ENCODE measurements at places on chromosomes 7 and 10.

GRCh38 chr10:87036623-87037022 is 16.5 kb downstream of the FAM25A start:
- no peak for DNase-seq

DNA sequence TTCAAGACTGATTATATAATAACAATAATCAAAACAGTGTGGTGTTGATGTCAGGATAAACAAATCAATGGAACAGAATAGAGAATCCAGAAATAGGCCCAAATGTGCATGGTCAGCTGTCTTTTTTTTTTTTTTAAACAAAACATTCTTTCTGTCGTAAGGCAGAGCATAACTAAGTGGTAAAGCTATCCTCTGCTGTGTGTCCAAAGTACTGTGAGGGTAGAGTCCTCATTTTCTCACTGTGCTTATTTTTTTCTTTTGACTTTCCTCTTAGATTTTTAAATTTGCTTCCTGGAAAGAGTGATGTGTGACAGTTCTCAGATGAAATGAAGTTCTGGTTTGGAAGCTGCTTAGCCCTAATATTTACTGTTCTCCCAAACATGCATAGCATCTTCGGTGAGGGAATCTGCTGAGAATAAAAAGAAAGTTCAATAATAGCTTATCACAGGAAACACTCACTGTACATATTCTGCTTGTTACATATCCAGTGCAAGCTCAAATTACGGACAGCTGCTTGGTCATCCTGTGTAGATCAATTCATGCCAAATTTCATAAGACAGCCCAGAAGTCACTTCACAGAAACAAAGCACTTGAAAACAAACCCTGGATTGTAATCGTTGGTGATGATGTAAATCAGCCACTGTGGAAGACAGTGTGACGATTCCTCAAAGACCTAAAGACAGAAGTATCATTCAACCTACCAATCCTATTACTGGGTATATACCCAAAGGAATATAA is 423.9 kb downstream of the NEBL start:
- DNase-seq = no peak

GRCh38 chr10:80172896-80173295 is 32.4 kb downstream of the ANXA11 start:
- DNase-seq = no peak

DNA sequence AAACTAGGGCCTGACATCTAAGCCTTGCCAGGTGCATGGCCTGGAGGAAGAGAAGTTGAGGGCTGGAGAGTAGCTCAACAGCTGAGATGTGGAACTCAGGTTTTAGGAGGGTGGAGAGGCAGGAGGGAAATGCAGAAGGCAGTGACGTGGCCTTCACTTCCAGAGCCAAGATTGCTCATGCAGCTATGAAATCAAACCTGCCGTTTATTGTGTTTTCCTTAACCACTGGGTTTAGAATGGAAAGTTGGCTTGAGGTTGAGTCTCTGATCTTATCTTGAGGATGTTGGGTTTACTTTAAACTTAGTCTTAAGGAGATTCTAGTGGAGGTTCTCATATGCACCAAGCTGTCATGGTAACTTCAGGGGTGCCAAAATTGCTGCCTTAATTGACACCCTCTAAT is 178.6 kb downstream of the SORCS3 start:
- no peak for DNase-seq

DNA sequence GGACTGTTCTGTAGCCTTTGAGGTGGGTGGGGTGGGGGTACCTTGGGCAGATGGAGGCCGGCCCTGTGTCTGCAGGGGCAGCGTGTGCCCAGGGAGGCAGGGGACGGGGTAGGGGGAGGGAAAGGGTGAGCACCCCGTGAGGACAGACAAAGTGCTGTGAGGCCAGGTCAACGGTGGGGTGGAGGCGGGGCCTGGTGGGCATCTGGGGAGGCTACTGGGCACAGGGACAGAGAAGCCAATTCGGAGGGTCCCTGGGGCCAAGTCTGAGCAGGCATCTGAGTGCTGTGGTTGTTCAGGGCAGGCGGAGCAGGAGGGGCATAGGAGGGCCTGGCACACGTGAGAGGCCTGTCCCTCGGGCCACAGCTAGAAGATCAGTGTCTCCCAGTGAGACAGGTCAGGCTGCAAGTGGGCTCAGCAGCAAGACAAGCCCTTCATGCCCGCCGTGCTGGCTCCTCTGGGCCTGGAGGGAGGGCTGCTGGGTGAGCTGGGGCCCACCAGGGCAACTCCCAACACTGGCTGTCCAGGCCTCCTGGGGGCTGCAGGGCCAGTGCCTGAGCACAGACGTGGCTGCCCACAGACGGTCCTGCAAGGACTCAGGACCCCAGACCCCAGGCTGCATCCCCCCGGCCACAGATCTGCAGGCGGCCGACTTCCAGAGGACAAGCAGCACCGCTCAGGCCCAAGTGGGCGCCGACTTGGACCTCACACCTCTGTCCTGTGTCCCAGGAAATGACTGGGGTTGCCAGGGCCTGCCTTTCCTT is 26.4 kb upstream of the KNDC1 start:
- no peak for DNase-seq

- no peak for DNase-seq
These were observed 71.7 kb downstream of the CALD1 start for GRCh38 chr7:134851141-134851540.

- DNase-seq = no peak
These were observed 8.0 kb downstream of the COA1 start for GRCh38 chr7:43721193-43721806.

GRCh38 chr10:23197416-23197861 is 5.3 kb downstream of the PTF1A start:
- DNase-seq = no peak

DNA sequence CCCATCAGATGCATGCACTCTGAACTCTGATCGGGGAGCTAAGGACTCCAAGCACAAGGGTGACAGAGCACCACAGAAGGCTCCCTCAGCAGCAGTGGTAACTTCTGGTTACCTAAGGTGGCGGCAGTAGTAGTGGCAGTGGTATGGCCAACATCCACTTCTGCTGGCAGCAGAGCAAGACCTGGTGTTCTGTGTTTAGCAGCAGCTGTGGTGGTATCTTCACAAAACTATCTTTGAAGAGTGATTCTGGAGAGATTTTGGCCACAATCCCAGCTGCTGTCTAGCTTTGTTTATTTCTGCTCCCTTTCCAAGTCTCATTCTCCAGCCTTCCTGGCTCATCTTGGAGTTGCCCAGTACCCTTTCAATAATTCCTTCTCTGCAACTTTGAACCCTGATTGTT is 102.4 kb upstream of the LRGUK start:
- no peak for DNase-seq

DNA sequence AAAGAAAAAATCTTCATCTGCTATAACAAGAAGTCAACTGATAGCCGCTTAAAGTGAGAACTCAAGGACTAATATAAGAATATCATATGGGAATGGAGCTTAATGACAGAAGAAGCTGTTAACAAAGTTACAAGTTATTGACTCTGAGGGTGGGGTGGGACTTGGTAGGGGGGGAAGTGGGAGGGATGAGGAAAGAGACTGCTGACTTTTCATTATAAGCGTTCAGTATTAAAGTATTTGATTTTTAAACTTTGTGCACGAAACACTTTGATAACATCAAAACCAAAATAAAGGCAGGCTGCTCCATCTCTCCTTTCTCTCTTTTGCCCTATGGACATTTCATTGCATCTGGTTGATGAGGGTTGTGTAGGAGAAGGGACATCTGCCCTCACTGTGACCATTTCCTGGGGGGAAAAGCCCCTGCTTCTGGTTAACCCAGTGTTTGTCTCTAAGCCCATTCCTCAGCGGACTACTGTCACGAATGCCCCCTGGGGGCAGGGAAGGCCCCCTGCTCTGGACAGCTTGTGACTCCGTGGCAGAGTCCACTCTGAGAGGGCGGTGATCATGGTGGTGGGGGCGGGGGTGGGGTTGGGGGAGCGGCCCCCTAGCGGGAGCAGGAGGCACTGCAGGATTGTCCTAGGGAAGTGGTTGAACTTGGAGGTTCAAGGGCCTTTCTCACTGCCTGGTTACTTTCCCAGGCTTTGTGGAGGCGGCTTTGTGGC is 17.4 kb downstream of the SLC13A4 start:
- DNase-seq = peak; percentile 47

DNA sequence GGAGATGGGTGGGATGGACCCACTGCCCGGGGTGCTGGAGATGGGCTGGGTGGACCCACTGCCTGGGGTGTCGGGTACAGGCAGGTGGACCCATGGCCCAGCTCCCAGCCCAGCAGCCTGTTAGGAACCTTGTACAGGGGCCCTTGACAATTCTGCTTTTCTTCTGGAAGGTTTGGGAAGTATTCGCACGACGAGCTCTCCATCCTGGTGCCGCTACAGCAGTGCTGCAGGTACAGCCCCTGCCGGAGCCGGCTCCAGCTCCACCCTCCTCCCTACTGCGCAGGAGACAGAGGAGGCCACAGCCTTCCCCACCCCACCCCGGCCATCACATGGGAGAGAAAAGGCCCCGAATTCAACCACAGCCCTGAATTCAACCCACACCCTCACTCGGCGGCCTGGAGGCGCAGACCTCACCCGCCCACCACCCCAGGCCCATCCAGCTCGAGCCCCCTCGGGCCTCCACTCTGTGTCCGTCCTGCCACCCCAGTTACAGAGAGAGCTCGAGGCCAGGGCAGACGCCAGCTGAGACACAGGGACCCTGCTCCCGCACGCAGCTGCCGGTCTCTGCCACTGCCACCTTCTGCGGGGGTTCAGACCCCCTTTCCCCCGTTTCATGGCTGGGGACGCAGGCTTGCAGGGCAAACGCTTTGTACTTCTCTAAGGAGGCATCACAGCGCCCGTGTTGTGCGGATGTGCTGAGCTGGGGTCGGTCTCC is 31.3 kb upstream of the FOXL3 start:
- no peak for DNase-seq

GRCh38 chr7:119281181-119281846 is 991.7 kb upstream of the KCND2 start:
- DNase-seq = no peak

DNA sequence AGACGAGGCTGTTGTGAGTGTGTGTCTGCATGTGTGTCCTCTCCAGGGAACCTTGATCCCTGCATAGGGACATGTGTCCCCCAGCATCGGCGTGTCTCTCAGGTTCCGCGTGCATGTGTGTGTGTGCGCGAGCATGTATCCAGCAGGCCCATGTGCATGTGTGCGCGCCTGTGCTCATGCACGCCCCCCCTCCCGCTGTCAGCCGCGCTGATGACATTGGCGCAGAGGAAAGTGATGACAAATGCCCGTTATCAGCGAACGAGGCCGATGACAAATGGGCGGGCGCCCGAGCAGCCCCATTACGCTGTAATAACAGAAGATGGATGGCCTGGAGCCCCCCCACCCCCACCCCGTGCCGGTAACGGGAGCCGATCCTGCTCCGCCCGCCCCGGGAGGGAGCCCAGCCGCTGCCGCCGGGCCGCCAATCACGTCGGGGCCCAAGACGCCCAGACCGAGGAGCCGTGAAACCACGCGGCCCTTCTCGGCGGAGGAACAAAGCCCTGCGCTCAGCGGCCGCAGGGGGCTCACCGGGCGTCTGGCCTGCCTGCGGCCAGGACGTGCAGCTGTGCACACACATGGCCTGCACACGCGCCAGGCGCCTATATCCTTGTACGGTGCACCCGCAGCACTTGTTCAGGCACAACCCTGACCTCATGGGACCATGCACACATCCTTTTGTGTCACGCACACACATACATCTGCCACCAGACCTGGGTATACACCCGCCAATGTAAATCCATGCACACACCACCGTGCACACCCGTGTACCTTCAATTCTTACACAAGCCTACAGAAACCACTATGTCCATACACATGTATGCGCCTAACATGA is 21.5 kb downstream of the POLL start:
- no peak for DNase-seq

DNA sequence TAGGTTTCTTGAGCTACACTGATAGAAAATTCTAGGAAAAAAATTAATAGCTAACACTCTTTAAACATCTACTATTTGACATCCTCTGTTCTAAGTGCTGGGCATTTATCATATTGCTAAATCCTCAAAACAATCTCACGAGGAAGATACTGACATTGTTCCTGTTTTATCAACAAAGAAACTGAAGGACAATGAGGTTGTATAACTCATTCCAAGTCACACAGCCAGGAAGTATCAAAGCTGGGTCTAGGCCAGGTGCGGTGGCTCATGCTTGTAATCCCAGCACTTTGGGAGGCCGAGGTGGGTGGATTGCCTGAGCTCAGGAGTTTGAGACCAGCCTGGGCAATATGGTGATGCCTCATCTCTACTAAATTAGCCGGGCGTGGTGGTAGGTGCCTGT is 51.6 kb upstream of the IL6 start:
- DNase-seq = no peak

GRCh38 chr7:139382439-139382838 is 22.7 kb downstream of the LUC7L2 start:
- DNase-seq = no peak

DNA sequence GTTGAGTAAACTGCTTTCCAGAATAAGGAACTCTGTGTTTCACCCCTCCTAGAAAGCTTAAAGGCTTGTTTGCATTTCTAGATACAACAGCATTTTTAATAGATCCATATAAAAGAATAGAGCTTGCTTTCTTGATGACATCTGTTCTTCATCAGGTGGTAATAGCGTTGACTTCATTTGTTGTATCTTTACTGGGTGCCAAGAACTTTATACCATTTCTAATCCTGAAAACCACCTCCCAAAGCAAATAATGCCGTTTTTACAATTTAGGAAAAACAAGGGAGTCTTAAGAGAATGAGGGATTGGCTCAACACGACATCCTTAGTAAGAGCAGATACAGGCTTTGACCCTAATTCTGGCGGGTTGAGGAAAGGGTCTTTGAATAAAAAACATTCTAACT is 993.4 kb downstream of the TYW1 start:
- no peak for DNase-seq

DNA sequence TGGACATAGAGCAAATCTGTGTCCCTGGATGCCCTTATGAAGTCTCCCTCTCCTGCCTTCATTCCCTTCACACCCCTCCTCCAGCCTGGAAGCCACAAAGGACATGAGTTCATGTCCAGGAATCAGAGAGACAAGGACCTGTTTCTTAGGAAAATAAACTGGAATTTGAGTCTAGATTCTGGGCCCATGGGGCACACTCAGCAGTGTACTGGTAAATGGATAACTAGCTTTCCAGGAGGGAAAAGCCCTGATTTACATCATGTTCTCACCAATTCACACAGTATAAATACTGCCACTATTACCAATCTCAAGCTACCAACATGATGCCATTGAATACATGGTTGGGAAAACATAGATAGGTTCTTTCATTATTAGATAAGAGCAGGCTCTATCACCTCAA is 9.9 kb downstream of the FAM237B start:
- DNase-seq = no peak

DNA sequence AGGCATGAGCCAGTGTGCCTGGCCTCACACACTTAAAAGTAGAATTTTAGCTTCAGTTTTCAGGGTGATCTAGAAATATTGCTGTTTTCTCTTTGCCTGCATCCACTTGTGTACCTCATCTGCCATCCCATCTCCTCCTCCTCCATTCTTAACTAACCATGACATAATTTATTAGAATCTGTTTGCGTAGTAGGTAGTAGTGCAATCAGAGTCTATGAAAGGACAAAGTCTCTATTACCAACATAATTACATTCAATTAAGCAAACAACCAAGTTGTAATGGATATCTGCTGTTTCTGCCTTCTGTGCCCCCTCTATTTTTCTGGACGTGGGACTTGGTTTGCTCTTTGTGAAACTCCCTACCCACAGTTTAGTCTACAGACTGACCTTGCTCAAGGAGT is 72.9 kb downstream of the CDK14 start:
- no peak for DNase-seq
